Uterus (tissue), 4 donors: ENCODE measurements at places on chromosomes 2 and 18. TPM values are rescaled to one million over a fixed set of nuclear protein-coding genes. Genes with fewer than 3 reads are reported as not detected.

Gene AGXT
- total RNA-seq, result not detected

Gene DLGAP1
- 9.6 TPM for total RNA-seq

Gene AFF3
- total RNA-seq, result 77.2 TPM

Gene BOLL
- not detected for total RNA-seq

Gene SLC23A3
- 0.26 TPM for total RNA-seq

Gene CDKL4
- total RNA-seq, result 2.1 TPM

- no peaks in the 10 kb centered on the region for H3K27me3 ChIP-seq
- H3K4me1 ChIP-seq, result no peaks in the 10 kb centered on the region
- H3K4me3 ChIP-seq, result no peak overlapping the region
- peak overlapping the region; percentile 59 for H3K27ac ChIP-seq
- no peaks in the 10 kb centered on the region for H3K36me3 ChIP-seq
Measured at GRCh38 chr18:2968606-2969005, 44.3 kb downstream of the LPIN2 start.

DNA sequence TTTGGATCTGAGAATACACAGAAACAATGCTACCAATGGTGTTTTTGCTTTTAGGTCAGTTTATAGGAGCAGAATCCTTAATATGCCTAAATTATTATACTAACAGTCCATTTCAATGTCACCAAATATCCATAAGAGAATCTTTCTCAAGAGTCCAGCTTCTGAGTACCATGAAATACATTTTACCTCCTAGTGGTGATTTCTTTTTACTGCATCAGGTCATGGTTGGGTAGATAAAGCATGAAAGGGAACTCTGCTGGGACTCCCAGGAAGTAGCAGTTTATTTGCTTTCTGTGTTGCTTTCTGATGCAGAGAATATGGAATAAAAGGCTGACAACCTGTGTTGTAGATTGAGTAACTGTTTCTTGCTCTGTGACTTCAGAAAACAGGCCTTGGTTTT is 115.6 kb downstream of the PPP1R1C start:
- H3K36me3 ChIP-seq, result no peaks in the 10 kb centered on the region
- H3K27ac ChIP-seq, result no peak overlapping the region
- no peaks in the 10 kb centered on the region for H3K27me3 ChIP-seq
- no peaks in the 10 kb centered on the region for H3K4me1 ChIP-seq
- no peak overlapping the region for H3K4me3 ChIP-seq

GRCh38 chr18:44229693-44230108 is 451.0 kb upstream of the SETBP1 start:
- H3K27me3 ChIP-seq, result no peaks in the 10 kb centered on the region
- no peak overlapping the region for H3K4me3 ChIP-seq
- no peaks in the 10 kb centered on the region for H3K4me1 ChIP-seq

GRCh38 chr2:218319813-218320365 is 27.6 kb upstream of the TMBIM1 start:
- no peaks in the 10 kb centered on the region for H3K4me1 ChIP-seq
- H3K4me3 ChIP-seq, result no peak overlapping the region
- H3K27me3 ChIP-seq, result no peaks in the 10 kb centered on the region
- no peak overlapping the region for H3K27ac ChIP-seq
- no peak for DNase-seq
- H3K36me3 ChIP-seq, result no peaks in the 10 kb centered on the region

DNA sequence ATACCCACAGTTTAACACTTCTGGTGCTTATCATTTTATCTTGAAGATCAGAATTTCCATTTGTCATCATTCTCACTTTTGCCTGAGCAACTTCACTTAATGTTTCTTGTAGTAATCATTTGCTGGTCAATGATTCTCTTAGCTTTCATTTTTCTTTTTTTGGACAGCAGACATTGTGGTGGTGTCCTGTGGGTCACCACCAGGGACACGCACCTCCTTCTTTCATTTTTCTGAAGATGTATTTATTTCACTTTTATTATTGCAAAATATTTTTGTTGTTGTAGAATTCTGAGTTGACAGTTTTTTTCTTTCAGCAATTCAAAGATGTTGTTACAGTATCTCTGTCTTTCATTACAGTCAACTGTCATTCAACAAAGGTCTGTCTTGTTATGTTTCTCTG is 84.3 kb downstream of the FAM168B start:
- H3K4me1 ChIP-seq, result no peaks in the 10 kb centered on the region
- no peaks in the 10 kb centered on the region for H3K36me3 ChIP-seq
- no peak overlapping the region for H3K4me3 ChIP-seq
- DNase-seq, result no peak
- H3K27me3 ChIP-seq, result no peaks in the 10 kb centered on the region

DNA sequence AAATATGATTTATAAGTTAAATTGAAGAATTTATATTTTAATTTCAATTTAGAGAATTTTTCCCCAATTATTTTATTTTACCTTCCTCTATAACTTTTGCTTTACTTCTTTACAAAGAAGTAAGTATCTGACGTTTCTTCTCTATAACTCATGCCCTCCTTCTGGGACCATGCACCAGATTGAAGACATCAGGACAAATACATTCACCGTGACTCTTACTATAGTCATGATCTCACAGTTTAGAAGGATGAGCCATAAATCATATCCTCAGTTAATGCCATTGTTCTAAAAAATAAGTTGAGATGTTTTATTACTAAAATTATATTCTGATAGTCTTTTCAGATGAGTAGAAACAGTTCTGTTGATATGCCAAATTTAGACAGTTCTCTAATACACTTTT is 279.3 kb downstream of the TMX3 start:
- H3K4me3 ChIP-seq, result no peak overlapping the region
- no peaks in the 10 kb centered on the region for H3K27me3 ChIP-seq
- no peak for DNase-seq

DNA sequence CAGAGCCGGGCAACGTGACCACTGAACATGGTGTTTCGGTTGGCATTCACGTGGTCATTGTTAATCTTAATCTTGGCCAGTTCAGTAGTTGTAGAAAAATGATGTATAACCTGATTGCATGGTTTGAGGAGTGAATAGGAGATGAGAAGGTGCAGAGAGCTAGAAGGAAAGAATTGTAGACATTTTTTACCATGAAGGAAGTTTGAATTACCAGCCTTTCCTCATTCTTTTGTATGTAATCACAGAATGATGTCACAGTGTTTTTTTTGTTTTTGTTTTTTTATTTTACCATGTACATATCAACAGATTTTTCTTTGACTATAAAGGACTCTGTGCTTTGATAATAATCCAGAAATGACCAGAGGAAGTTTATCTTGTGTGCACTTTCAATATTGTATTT is 126.3 kb downstream of the LTBP1 start:
- no peaks in the 10 kb centered on the region for H3K27me3 ChIP-seq

GRCh38 chr2:155266109-155266508 is 567.6 kb downstream of the KCNJ3 start:
- no peaks in the 10 kb centered on the region for H3K4me1 ChIP-seq
- H3K4me3 ChIP-seq, result no peak overlapping the region
- no peaks in the 10 kb centered on the region for H3K27me3 ChIP-seq
- no peak overlapping the region for H3K27ac ChIP-seq
- H3K36me3 ChIP-seq, result no peaks in the 10 kb centered on the region
- DNase-seq, result no peak

- H3K27me3 ChIP-seq, result no peaks in the 10 kb centered on the region
- DNase-seq, result no peak
- H3K4me1 ChIP-seq, result peaks cover 25% of the 10 kb centered on the region
- no peaks in the 10 kb centered on the region for H3K36me3 ChIP-seq
- H3K27ac ChIP-seq, result peak overlapping the region; percentile 77
- no peak overlapping the region for H3K4me3 ChIP-seq
Measured at GRCh38 chr2:101107241-101107640, 43.9 kb downstream of the TBC1D8 start.

GRCh38 chr18:2971741-2972552 is 41.0 kb downstream of the LPIN2 start:
- H3K27me3 ChIP-seq, result no peaks in the 10 kb centered on the region
- peak overlapping the region; percentile 32 for H3K27ac ChIP-seq
- peak; percentile 42 for DNase-seq
- no peaks in the 10 kb centered on the region for H3K36me3 ChIP-seq
- no peak overlapping the region for H3K4me3 ChIP-seq

DNA sequence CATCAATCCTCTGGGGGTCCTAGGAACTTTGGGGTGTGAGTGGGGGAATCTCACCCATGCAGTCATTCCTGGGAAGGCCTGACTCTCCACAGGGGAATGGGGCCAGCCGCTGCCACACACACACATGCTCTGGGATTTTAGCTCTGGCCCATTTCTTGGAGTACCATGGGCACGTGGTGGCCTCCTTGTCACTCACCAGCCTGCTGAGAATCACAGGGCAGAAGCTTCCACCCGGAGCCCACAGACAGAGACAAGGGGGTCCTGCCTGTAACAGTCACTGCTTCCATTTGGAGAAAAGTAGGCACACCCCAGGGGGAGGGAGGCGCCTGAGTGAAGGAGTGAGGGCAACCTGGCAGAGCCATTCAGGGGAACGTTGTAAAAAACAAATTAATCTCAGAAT is 48.8 kb downstream of the TWIST2 start:
- H3K27me3 ChIP-seq, result no peaks in the 10 kb centered on the region
- peak overlapping the region; percentile 65 for H3K27ac ChIP-seq
- H3K4me1 ChIP-seq, result peaks cover 14% of the 10 kb centered on the region
- DNase-seq, result no peak
- no peaks in the 10 kb centered on the region for H3K36me3 ChIP-seq

DNA sequence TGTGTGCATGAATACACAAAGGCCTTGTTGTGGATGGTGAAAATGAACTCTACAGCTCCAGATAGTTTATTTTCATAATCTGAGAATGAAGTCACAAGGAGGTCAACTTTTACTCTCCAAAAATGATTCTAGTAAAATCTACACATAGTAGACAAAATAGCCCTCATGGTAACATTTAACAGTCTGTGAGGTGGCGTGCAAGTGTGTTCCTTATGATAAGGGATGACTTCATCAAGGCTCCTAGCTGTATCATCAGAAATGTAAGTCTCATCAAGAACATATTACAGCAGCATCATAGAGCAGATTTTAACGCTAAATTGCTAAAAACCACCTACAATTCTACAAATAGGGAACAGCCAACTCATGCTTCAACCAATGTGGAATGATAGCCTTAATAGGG is 72.3 kb upstream of the RIOK3 start:
- no peak overlapping the region for H3K27ac ChIP-seq
- no peak for DNase-seq
- no peak overlapping the region for H3K4me3 ChIP-seq
- H3K36me3 ChIP-seq, result no peaks in the 10 kb centered on the region
- H3K4me1 ChIP-seq, result peaks cover 4% of the 10 kb centered on the region

DNA sequence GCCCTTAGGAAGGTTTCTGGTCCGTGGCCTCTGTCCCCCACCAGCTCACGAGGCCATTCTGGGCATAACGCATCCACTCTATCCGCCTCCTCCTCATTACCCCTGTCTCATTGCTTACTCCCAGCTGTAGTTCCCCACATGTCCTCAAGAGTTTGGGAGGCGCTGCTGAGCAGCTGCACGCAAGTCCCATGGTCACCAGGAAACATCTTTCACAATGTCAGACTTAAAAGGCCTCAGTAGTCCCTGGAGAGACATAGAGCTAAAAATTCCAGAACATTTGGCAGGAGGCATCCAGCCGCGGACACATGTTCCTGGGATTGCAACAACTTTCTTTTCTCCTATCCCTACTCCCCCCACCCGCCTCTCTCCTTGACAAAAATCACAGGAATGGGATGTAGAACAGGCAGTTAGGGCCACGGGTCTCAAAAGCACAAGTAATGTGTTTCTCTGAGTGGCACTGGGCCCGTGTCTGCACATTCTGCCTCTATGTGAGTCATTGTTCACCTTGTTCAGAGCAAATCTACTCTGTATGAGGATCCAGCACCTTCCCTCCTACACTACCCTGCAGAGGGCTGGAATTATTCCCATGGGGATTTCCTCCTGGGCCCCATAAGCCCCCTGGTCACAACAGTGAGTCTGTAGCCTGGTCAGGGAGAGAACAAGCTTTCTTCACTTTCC is 8.1 kb downstream of the LBH start:
- no peaks in the 10 kb centered on the region for H3K27me3 ChIP-seq
- no peaks in the 10 kb centered on the region for H3K4me1 ChIP-seq
- peak; percentile 84 for DNase-seq
- no peak overlapping the region for H3K4me3 ChIP-seq
- H3K36me3 ChIP-seq, result no peaks in the 10 kb centered on the region
- H3K27ac ChIP-seq, result peak overlapping the region; percentile 85

GRCh38 chr2:96156011-96156820 is 11.0 kb upstream of the DUSP2 start:
- no peak overlapping the region for H3K4me3 ChIP-seq
- H3K36me3 ChIP-seq, result no peaks in the 10 kb centered on the region
- H3K4me1 ChIP-seq, result no peaks in the 10 kb centered on the region
- H3K27me3 ChIP-seq, result no peaks in the 10 kb centered on the region
- no peak overlapping the region for H3K27ac ChIP-seq

DNA sequence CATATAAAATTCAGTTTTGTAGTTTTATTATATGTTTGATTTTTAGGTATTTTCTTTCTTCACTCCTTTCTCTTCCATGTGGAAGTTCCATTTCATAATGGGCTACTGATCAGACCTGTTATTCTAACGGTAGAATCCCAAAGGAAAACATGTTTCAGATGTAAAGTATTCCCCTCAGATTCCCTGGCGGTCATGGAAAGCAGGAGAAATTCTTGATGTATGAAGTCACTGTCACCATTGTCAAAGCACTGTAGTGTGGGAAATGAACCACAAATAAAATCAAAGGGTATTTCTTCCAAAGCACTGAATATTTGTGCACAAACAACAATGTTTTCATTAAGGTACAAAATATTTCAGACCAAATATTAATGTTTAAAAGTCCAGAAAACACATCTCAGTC is 237.3 kb upstream of the KLHL14 start:
- H3K4me3 ChIP-seq, result no peak overlapping the region
- H3K27ac ChIP-seq, result no peak overlapping the region
- H3K4me1 ChIP-seq, result no peaks in the 10 kb centered on the region
- DNase-seq, result no peak
- no peaks in the 10 kb centered on the region for H3K27me3 ChIP-seq

DNA sequence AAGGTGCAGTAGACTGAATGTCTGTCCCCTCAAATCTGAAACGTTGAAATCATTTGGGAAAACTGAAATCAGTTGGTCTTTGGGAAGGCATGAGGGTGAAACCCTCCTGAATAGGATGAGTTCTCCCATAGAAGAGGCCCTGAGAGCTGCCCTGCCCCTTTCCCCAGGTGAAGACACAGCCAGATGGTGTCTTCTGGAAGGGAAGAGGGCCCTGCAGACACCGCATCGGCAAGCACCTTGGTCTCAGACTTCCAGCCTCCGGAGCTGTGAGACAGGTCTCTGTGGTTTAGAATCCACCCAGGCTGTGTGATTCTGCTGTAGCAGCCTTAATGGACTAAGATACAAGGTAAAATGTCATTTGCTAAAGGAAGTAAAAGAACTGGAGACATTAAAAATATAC is 42.1 kb upstream of the SNTG2 start:
- DNase-seq, result no peak
- H3K27ac ChIP-seq, result no peak overlapping the region
- H3K36me3 ChIP-seq, result no peaks in the 10 kb centered on the region
- H3K4me1 ChIP-seq, result no peaks in the 10 kb centered on the region
- no peaks in the 10 kb centered on the region for H3K27me3 ChIP-seq

DNA sequence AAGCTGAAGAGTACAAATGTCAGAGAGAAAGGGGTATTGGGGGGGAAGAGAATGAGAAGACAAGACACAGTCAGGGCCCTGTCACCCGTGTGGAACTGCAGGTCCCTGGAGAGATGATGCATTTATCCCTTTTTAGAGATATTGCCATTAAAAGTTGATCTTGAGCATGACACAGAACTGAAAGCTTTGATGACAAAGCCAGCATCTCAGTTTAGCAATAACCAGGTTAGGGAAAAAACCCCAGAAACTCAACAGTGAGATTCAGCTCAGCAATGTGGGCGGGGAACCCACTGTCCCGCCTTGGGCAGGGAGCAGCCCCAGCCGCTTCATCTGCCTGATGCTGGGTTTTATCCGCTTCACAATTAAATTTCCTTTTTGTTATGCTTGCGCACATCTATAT is 181.1 kb downstream of the NEDD4L start:
- no peaks in the 10 kb centered on the region for H3K36me3 ChIP-seq
- no peaks in the 10 kb centered on the region for H3K27me3 ChIP-seq
- no peak overlapping the region for H3K27ac ChIP-seq
- no peak overlapping the region for H3K4me3 ChIP-seq
- DNase-seq, result no peak
